ENCODE measurements at places on chromosomes 1 and 21.

- no peak for DNase-seq
Observed at GRCh38 chr1:31696242-31696641, 7.6 kb downstream of the COL16A1 start.

DNA sequence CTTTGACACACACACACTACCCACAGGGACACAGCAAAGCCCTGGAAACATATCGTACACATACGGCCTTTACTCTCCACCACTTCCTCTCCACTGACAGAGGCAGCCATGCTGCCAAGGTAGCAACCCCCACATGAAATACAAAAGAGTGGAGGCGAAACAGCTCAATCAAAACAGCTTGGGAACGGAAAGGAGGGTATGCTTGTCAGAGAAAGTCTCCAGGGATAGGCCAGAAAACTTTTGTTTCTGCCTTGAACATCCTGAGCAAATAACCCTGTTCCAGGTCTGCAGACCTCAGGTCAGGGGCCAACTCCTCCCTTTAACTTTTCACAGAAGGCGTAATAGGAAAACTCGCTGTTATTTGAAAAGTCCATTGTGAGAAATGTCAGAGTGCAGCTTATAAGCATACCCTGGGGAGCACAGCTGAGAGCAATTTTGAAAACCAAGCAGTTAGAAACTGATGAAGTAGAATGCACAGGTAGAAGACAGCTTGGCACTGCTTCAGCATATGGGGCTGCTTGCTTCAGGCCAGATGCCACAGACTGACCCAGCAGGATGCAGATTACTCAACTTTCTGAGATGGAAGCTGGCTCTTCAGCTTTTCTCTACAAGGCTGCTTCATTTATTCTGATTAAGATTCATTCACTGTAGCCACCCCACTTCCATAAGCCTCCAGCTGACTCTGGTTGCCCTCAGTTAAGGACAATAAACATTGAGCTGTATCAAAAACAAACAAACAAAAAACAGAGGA, 18.0 kb downstream of the KIAA0319L start:
- DNase-seq = no peak

GRCh38 chr1:210232511-210233215, at the start of gene SERTAD4:
SERTAD4 (plus strand) TSS chr1:210232796; CDS start chr1:210237961, 5,165 bp downstream.
- no peak for DNase-seq

DNA sequence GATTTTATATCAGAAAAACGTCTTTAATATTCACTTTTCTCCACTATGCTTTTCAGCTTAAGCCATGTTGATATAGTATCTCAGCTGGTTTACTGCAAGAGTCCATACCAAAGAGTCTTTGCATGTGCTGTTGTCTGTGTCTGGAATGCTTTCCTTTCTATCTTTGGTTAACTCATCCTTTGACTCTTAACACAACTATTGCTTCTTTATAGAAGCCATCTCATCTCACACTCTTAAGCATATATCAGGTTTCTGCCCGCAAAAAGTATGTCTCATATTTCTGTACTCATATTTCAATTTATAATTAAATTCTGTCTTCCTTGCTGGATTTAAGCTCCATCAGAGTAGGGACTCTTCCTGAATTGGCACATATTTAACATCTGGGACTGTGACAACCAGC, 220.9 kb upstream of the KCNK2 start:
- DNase-seq = no peak

GRCh38 chr1:63705078-63705477, 68.7 kb upstream of the ROR1 start:
- DNase-seq = no peak

GRCh38 chr1:241419986-241420385, 63.0 kb upstream of the RGS7 start:
- DNase-seq = no peak

DNA sequence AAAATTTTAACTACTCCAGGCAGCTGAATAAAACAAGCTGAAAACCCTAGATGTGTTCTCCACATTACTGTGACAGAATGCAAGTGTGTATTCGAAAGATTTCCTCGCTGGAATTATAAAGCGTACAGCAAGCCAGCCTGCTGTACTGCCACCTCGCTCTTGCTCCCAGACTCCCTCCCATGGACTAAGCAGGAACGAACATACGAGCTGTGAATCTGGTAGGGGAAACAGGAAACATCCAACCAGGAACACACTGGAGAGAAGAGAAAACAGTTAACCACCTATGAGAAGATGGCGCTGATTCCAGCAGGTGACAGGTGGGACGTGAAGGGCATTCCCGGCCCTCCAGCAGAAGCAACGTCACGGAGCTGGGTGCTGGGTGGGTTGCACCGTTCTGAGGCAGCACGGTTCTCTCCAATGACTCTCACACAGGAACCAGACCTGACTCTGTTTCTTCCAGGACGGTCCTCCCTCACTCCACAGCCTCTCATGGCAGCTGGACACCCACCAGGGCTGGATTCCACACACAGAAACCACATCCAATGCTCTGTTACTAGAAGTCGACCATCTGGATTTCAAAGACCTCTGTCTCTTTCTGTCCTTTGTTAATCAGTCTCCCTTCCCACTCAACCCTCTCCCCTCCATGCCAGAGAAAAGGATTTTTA, 219.2 kb downstream of the RERE start:
- no peak for DNase-seq

All from erythroblast (primary cell).